Cortex of kidney (tissue), 1 donor: ENCODE measurements at places on chromosomes 16 and 17.

DNA sequence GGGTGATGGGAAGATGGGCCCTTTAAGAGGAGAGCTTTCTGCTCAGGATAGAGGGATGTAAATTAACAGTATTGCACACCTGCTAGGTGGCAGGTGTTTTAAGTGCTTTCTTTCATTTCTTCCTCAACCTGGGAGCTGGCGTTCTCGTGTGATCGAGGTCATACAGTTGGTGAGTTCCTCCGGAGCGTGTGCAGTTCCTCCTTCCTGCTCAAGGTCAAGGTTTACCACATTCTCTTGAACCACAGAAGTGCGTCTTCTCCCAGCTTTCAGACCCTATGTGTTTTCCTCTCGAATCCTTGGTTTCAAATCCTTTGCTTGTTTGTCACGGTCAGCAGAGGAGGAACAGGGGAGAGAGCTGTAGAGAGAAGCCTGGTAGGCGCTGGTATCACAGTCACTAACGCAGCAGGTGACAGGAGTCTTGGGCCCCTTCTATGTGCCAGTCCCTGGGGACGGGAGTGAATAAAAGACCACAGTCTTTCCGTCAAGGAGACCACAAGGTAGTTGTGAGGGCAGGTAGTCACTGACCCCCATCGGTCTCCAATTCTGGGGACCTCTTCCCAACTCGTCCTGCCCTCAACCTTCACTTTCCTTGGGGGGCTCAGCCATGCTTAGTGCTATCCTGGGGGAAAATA is 791 bp downstream of the DNAI2 start:
- no peak for DNase-seq

DNA sequence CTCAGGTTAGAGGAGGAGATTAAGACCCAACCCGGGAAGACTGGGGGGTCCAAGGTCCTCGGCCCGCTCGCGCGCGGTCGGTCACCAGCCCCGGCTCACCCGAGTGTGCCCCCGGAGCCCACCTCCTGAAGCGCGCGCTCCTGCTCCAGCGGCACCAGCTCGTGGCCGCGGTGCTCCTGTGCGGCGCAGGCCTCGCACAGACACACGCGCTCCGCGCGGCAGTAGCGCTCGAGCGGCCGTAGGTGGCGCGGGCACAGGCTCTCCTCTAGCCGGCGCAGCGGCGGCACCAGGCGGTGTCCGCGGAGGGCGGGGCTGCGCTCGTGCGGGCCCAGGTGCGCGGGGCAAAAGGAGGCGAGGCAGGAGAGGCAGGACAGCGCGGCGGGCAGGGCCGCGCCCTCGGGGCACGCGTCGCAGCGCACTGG is 618 bp downstream of the TRIM47 start:
- no peak for DNase-seq

- DNase-seq, result no peak
These were observed 2.1 kb downstream of the CMTM1 start for GRCh38 chr16:66568355-66568754.

GRCh38 chr17:1713878-1714426 is 3.8 kb upstream of the TLCD2 start:
- no peak for DNase-seq

- no peak for DNase-seq
These were observed 745 bp upstream of the ABCC1 start for GRCh38 chr16:15948532-15949209.

DNA sequence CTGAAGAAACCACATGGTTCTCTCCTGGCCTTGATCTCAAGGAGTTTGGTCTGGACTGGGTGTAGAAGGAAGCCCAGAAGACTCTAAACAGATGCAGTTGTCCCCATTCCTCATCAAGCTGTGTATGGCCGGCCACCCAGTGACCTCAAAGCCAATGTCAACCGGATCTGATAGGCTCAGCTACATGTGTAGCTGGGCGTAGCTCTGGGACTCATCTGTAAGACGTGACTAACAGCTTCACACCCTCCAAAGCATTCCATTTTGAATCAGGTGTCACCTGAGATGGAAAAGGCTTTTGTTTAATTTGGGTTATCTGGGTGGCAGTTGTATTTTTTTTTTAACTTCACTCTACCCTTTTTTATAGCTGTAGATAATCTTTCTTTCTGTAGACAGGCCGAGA is 130.4 kb downstream of the ABCC12 start:
- DNase-seq, result no peak

DNA sequence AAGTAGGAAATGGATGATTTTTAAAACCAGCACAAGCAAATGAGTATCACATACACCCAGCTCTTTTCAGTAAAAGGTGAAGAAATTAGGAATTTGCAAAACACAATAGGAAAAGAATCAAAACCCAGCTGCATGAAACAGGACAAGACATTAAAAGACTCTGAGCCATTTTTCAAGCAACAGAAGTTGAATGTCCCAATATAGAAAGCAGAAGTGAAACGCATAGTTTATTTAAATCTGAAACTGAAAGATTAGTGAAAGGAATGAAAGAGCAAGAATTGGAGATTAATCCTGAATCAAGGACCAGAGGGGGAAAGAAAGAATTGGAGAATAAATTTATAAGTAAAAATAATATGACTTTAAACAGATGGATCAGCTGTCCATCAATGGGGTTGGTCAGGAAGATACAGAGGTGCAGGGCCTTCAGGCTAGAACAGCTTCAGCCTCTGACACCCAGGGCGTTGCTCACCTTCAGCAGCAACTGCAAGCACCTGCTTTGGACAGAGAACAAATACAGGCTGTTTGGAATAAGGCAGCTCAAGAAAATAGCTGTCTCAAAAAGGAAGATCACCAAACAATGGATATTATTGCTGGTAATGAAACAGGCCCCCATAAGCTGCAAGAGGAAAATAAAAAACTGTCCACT is 3.9 kb upstream of the ARHGAP17 start:
- no peak for DNase-seq

DNA sequence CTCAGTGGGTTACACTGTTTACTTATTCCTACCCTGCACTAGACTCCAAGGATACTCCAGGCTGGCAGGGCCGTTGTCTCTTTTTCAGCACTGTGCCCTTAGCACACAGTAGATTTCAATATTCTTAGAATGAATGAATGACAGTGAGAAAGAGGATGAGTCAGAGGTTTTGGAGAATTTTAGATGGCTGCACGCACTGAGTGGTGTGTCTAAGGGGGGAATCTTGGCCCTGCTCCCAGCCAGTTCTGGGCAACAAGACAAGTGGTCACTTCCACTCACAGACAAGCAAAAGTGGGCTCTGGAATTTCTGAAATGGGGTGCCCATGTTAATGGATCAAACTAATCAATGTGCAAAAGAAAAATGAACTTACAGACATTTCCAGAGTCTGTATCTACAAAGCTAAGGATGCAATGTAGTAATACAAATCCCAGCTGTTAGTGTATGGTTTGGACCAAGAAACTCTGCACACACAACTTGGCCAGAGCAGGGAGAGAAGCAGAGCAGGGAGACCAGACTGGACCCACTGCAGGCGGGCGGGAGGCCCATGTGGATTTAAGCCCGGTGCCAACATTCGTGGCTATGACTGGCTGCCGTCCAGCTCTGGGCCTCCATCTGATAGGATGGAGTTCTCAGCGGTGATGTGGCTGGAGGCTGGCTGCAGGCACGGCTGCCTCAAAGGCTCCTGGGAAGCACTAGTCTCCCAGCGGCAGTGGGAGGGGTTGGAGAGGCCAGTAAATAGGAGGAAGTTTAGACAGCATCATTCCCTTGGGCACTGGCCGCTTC is 95.6 kb upstream of the CDYL2 start:
- no peak for DNase-seq

- no peak for DNase-seq
These were observed at the start of gene SOCS1 for GRCh38 chr16:11255737-11256660. Gene SOCS1 (minus strand): TSS chr16:11256204. CDS start chr16:11255478, 726 bp downstream.

DNA sequence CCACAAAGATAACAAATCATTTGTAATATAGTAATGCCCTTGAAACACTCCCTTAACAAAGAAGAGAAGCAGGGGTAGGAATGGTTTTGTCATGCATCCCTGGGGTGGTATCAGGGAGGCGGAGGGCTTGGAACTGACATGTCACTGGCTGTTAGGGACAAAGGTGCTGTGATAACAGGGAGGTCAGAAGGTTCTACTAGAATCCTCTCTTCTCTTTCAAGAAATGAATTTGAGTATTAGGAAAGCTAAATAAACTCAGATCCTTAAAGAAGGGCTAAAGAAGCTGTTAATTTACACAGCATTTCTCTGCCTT is 65.4 kb upstream of the ADAMTS18 start:
- no peak for DNase-seq

- no peak for DNase-seq
These were observed 5.1 kb downstream of the HS3ST3B1 start for GRCh38 chr17:14305785-14306496.

DNA sequence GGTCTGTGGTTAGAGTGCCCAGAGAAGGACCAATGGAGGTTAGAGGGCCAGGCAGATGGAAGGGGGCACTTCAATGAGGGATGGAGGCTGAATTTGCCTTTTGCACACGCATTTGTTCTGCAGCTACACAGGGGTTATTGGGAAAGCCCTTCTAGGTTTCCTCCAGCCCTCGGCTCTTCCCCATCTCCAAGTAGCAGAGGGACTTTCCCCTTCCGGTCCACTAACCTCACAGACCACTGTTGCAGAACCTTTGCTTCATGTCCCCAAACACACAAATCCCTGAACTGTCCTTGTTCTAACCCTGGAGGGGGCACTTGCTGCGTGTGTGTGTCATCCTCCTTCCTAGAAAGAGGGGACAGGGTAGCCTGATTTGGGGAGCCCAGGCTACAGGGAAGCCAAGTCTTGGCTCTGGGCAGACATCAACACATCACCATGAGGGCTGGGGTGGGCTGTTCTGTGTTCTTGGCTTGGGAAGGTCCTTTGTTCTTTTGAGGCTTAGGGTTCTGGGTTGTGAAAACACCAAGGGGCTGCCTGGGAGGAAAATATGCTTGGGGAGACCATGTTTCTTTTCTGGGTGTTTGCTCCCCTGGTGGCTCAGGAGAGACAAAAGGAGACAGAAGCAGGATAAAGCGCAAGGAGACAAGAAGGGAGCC is 7.3 kb upstream of the NR1D1 start:
- DNase-seq, result no peak

- DNase-seq, result no peak
These were observed 13.3 kb downstream of the HOXB1 start for GRCh38 chr17:48517478-48517877.

DNA sequence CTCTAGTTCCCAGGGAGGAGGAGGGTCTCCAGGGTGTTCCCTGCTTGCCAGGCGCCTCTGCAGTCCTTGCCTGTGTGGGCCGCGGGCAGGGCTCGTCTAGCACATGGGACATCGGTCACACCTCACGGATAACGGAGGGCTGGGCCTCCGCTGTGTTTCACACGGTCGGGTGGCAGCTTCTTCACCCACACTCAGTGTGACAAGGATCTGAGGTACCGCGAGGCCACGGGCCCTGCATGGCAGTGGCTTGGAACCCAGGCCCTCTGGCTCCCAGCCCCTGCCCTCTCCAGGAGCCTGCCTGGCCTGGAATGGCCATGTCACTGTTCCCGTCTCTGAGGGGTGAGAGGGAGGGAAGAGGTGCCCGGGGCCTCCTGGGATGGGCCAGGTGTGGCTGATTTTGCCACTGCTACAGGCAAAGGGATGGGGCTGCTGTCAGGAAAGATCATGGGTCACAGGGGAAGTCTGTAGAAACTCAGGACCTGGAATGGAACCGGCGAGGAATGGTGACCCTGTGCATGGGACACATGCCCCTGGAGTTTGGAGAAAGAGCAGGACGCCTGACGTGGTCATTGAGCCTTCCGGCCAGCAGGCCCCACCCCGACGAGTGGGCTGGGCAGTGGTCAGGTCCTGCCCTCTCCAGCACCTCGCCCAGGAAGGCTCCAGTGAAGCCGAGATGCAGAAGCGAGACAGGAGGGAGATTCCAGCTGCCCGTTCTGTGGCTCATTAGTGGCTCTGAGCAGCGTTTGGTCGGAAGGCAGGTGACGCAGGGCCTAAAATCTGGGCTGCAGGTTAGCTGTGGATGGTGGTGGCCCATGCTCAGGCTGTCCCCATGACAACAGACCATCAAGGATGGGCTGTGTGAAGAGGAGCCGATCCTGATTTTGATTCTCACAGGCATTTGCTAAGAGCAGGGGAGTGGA is 76.5 kb upstream of the GSE1 start:
- DNase-seq, result no peak

DNA sequence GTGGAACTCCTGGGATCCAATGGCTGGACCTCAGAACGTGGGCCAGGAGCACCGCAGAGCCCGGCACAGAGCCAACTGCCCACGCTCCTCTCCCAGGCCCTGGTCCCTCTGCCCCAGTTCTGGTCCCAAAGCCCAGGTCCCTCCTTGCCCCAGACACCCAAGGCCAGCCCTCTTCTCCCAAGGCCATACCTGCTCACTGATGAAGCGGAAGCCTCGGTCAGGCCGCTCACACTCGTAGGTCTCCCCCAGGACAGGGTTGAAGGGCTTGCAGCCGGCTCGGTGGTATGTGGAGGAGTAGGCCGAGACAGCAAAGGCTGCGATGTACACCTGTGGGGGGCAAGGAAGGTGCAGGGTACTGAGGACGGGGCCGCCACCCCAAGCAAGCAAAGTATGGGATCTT is 8.5 kb downstream of the OSBPL7 start:
- no peak for DNase-seq

- DNase-seq, result no peak
These were observed 26.5 kb downstream of the ASIC2 start for GRCh38 chr17:33266611-33267010.

DNA sequence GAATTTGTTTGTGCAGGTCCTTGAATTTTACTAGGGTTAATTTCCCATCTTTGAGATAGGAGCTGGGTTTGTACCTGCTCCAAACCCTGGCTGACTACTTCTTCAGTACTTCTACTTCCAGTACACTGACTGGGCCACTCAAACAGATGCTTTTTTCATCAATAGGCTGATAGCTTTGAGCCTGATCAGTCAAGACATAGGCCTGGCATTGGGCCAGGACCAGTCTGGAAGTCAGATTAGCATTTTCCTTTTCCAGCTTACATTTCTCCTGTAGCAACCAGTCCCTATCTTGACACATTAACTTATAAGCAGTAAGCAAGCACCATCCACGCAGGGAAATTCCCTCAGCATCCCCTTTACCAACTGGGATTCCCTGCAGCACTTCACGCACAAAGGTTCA is 7.5 kb upstream of the TMEM101 start:
- DNase-seq, result no peak

DNA sequence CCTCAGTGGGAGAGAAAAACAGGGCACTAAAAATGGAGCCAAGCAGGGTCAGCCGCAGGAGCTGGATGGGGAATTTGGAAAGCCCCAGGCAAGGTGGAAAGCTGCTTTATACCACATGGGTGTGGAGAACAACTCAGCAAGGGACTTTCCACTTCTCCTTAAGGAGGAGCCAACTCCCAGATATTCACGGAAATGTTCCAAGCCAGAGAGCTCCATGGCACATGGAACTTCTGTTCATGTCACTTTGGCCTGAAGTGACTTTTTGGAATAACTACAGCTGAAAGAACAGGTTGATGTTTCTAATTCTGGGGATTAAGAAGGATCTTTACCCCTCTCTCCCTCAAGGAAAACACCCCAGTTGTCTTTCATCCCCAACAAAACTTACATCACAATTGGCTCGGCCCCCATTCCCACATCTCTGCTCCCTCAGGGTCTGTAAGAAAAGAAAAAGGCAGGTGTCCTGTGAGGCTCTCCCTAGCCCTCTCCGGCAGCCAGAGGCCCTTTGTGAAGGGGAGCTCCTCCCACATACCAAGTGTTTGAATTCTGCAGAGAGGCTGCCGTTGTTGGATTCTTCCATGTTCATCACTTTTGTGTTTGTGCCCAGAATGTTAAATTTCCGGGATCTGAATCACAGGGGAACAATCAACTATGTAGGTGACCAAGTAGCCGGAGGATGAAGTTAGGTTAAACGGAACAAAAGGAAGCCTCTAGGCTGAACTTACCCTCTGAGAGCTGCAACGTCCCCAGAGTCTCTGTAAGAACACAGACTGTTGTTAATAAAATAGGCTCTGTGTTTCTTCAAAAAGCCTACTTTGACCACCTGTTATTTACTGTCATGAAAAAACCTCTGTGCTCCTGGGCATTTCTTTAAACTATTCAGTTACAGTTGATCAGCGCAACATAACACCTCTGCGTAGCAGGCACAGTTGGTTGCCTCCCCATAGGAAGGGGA is 41.0 kb downstream of the STAT5A start:
- no peak for DNase-seq
